ENCODE measurements at places on chromosomes 1 and 21.
A peak's percentile ranks its signal among the peaks of the same experiment; 100 is the strongest.

DNA sequence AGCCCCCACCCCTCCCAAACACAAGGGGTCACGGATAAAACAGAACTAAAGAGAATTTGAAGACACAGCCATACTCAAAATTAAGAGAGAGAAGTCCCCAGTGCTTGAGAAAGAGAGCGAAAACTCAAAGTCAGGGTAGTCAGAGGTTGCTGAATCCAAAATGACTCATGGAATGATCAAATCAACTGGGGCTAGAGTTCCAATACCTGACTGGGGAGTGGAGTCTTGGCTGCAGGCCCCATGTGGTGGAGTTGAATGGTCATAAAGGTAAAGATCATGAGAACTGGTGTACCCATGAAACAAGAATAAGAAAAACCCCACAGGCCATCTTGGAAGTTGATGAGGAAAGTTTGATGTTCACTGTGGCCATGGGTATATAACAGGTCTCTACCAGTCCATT, 84.5 kb upstream of the LRRN2 start:
- no peak for DNase-seq

- DNase-seq: no peak
These were observed 5.7 kb downstream of the LRRC71 start for GRCh38 chr1:156926175-156926574.

DNA sequence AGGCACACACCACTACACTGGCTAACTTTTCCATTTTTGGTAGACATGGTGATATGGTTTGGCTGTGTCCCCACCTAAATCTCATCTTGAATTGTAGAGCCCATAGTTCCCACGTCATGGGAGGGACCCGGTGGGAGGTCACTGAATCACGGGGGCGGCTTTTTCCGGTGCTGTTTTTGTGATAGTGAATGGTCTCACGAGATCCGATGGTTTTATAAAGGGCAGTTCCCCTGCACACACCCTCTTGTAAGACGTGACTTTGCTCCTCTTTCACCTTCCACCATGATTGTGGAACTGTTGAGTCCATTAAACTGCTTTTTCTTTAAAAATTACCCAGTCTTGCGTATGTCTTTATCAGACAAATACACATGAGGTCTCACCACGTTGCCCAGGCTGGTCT, 1.3 kb upstream of the FTCD start:
- DNase-seq: no peak

DNA sequence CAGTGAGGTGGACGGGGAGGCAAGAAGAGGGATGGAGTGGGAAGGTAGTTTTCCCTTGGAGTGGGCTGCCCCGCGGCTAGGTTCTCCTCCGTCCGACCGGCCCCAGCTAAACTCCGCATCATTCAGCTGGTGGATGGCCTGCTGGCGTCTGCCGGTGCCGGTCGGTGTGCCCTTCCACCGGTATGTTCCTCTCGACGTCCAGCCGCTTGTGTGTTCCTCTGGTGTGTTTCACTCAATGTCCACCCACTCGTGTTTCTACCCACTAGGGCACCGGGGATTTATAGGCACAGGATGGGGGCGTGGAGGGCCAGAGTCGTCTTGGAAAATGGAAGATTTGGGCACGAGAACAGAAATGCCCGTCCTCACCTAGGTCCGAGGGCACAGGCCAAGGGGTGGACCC, 931.7 kb upstream of the B3GALT2 start:
- DNase-seq: no peak

- DNase-seq: no peak
These were observed 14.3 kb upstream of the NMNAT2 start for GRCh38 chr1:183432548-183432875.

- peak; percentile 25 for DNase-seq
These were observed at the start of gene ILDR2 for GRCh38 chr1:166975361-166976129. Gene ILDR2 (minus strand): TSS chr1:166975540. CDS start chr1:166975268, 272 bp downstream.

DNA sequence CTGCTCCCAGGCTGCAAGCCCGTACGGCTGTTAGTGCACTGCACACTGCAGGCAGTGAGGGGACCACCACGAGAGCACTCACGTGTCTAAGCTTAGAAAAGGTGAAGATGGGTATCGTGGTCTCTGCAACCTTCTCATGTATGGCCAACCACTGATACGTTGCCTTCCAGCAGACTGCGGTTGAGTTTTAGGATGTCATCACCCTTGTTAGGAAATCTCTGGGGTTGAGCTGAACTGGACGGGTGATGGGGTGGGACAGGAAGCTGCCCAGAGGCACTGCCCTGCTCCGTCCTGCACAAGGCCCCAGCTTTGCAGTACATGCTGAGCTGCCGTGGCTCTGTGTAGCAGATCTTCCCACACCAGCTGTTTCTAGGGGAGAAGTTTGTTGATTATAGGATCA, 43.3 kb downstream of the FAAP20 start:
- DNase-seq: no peak
